ENCODE measurements at places on chromosomes 11 and 22.

DNA sequence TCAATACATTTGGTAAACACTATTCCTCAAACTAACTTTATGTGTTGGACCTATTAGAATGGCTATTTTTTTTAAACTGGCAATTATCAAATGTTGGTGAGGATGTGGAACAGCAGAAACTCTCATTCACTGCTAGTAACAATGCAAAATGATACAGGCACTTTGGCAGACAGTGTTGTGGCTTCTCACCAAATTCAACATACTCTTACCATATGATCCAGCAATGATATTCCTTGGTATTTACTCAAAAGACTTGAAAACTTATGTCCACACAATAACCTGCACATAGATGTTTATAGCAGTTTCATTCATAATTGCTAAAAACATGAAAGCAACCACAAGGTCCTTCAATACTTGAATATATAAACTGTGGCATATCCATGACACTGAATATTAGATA, 112.5 kb upstream of the TP53AIP1 start:
- DNase-seq: no peak

DNA sequence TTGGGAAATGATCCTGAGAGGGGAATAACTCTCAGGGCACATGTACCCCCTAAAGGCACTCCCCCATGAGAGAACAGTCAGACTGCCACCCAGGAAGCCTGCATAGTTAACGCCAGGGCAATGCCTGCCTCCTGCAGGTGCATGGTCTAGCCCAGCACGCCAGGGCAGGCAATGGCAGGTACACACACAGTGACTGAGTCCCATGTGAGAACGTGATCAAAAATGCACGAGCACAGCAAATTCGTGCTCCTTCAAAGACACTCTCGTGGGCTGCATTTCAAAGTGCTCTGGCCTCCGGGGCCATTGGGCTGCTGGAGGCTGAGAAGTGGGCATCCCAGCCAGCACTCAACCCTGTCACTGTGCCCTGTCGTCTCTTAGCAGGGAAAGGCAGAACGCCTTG, 79.7 kb downstream of the SHANK2 start:
- DNase-seq: no peak

DNA sequence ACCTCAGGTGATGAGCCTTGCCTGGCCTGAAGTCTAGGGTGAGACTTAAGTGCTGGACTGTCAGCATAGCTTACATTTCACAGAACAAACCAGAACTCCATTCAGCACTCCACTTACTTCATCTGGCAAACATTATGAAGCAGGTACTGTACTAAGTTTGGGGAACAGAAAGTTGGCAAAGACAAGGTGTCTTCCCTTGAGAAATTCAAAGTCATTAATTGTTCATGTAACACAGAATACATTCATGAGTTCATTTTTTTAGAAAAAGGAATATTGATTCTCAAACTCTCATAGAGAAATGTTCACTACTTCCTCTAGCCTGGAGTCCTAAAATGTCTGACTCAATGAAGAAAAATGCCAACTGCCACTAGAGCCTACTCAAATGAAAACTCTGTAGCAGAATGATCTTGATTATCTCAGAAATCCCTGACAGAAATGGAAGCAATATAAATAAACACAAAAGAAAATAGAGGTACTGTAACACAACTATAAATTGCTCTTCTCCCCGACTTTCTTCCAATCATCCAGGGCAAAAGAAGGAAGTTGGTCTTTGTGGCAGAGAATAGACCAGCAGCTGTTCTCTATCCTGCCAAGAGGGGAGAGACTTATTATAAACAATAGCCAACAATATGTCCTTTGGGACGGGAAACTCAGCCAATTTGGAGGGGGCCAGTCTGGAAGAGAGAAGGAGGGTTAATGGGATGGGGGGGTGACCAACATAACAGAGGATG, 129.2 kb upstream of the MTMR2 start:
- DNase-seq: no peak

DNA sequence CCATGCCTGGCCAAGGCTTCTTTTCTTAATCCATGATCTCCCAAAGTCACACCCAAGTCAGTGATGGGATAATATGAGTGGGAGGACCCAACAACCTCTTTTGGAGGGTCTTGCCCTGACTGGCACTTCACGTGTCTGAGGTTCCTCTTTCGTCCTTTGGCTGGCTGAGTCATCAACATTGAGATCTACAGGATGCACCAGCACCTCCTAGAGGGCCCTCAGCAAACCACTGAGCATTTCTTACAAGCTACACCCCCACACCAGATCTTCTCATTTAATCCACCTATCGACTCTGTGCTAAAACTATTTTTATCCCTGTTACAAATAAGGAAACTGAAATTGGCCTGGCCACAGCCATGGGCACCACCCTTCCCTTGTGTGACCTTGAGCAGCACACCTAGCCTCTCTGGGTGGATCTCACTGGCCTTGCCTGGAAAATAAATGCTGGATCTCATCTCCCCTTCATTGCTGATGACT, 63.4 kb downstream of the FLI1 start:
- no peak for DNase-seq

DNA sequence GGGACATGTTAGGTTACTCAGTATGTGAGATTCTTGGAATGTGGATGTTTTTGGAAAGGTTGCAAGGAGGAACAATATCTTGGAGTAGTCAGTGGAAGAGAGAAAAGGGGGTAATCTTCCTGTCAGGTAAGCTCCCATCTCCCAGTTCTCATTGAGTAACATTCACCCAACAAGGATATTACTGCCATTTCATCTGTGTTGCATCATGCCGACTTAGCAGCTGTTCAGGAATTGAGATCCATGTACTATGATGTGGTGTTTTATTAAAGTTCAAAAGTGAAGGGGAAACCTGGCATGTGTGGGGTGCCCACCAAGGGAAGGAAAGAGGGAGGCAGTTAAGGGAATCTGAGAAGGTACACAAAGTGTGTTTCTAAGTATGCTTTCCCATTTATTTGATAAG, 58.4 kb upstream of the RASSF10 start:
- peak; percentile 38 for DNase-seq

DNA sequence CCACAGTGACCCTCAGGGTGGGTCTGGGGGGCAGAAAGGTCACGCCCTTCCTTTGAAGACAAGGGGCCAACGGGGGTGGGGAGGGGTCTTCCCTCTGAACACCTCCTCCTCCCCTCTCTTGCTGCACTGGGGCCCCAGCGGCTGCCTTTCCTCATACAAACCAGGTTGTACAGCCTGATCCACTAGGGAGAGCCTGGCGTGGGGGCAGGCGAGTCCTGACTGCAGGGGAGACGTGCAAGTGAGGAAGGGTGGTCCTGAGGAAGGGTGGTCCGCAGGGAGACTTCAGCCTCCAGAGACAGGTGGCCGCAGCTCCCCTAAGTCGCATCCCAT, 43.6 kb upstream of the LINC01488 start:
- DNase-seq: no peak

DNA sequence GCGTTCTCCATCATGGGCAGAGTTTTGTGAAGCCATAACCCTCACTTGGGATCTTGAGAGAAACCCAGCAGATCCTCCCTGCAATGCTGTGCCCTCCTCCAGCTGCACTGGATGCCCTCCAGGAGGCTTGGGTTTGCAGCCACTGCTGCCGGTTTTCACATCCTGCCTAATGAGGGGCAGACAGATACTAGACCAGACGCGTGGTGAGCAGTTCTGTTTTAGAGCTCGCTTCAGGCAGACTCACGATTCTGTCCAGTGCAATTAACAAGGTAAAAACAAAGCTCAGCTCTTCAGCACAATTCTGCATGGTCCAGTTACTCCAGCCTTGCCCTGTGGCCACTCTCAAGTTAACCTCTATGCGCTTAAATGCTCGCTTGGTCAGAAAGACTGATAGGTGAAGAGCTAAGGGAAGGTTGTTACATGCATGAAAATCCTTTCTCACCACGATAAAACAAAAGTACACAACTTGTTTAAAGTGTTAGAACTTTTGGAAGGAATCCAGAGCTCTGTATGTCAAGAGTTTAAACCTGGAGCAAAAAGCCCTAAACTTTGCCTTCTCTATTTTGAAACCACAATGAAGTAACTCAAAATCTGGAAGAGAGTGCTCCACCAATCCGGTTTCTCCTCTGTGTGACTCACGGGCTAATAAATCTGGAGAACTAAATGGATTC, 292.3 kb upstream of the FAT3 start:
- no peak for DNase-seq

GRCh38 chr22:23315341-23315917, 135.1 kb downstream of the BCR start:
- DNase-seq: peak; percentile 2

- DNase-seq: no peak
Measured at GRCh38 chr22:50046019-50046415, 12.1 kb downstream of the TTLL8 start.

DNA sequence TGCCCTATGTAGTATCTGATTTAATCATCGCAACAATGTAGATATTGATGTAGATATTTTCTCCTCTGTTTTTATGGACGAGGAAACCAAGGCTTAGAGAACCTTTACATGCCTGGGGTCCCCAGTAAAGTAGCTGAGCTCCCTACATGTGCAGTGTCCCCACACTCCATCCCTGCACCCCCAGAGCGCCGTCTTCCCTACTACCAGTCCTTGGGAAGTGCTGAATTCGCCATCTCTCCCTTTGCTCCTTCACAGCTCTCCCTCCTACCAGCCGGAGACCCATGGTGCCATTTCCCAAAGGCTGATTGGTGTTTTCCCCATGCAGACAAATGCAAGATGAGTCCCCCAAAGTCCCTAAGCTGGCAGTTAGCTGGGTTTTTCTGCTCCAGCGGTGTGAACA, 86.0 kb downstream of the CEP164 start:
- no peak for DNase-seq
